ENCODE measurements at places on chromosomes 3 and 15.

DNA sequence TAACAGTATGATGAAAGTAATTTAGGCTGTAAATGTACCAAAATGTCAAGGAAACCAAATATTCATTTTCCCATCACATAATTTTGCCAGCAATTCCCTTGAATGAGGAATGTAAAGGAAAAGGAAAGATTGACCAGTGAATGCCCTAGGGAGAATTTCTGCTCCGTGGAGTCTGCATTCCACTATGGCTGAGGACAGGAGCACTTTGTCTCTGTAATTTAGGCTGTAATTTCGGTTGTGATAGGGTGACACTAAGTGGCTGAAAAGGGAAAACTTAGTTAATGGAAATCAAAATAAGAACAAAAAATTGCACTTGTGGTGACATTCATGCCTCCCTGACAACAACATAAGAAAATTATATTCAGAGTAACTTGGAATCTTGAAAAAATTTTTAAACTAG, 8.3 kb upstream of the TMEM207 start:
- no peak for DNase-seq

DNA sequence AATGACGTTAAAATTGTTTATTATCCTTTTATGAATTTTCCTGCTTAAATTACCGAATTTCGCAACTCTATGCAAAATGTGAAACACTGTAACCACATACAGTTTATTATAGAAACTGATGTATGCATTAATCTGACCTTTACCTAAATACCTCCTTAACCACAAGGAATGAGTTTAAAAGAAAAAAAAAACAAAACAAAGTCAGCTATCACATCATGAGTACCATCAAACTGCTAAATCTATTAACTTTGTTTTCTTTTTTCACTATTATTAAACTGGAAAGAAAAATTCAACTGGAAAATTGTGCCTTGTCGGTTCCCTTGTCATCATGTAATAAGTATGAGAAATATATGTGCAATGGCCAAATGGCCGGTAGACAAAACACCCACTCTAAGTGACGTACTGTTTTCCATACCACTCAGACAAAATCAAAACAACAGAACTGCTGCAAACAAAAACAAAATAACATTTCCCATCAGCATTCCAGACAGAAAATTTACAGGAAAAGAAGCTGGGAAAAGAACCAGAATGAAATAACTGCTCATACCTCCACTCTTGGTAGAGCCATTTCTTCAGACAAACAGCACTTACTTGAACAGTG, 415.3 kb downstream of the FOXP1 start:
- DNase-seq: no peak

GRCh38 chr3:117853923-117854668, 1144.5 kb downstream of the TUSC7 start:
- no peak for DNase-seq

DNA sequence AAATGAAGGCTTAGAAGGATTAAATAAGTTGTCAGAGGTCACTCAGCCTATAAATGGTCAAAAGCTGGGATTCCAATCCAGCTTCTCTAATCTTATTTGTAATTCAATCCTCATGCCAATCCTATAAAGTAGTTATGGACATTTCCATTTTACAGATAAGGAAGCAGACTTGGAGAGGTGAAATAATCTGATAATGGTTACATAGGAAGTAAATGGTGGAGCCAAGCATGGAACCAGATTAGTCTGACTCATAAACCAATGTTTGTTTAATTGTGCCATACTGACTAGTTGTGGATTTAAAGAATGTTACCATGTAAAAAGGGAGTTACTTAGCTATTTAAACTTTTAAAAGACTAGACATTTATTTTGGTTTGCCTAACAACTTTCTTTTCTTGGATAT, 59.7 kb downstream of the KCNAB1 start:
- DNase-seq: no peak
